ENCODE measurements at places on chromosomes 5 and 9.

GRCh38 chr5:124394700-124395245 lies 351.7 kb downstream of the ZNF608 start:
- DNase-seq, result no peak

DNA sequence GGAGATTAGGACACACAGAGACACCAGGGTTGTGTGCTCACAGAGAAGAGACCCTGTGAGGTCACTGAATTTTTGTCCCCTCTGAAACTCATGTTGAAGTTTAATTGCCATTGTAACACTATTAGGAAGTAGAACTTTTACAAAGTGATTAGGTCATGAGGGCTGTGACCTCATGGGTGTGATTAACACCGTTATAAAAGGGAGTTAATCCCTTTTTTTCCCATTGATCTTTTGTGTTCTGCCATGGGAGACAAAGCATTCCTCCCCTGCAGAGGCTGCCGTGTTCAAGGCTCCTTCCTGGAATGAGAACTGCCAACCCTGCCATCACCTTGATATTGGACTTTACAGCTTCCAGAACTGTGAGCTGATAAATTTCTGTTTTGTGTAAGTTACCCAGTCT lies 221.0 kb downstream of the ADCY2 start:
- DNase-seq, result no peak

DNA sequence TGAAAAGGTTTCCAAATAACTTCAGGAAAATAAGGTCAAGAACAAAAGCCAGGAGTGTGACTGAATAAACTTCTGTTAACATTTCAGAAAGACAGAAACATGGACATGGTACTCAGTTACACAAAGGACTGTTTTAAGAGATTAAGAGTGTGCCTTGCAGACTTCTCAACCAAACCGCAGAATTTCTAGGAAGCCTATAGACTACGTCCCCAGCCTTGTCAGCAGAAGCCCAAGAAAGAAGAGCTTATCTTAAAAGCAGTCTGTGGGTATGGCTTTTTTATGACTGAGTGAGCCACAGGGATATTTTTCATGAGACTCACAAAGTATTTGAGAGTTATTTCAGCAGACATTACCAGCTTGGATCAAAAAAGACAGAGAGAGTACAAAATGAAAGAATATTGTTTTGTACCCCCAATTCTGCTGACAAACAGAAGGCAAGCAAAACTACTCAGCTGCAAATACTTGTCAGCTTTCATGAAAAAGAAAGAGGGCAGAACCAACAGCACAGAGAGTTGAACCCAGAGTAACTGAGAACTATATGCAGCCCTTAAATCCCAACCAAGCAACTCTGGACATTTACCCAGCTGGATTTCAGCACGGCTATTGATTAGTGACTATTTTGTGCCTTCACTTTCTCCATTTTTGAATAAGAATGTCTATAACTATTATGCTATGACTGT lies 711.0 kb upstream of the CTNND2 start:
- DNase-seq, result no peak

GRCh38 chr9:19649336-19650041 lies 139.3 kb downstream of the SLC24A2 start:
- no peak for DNase-seq

DNA sequence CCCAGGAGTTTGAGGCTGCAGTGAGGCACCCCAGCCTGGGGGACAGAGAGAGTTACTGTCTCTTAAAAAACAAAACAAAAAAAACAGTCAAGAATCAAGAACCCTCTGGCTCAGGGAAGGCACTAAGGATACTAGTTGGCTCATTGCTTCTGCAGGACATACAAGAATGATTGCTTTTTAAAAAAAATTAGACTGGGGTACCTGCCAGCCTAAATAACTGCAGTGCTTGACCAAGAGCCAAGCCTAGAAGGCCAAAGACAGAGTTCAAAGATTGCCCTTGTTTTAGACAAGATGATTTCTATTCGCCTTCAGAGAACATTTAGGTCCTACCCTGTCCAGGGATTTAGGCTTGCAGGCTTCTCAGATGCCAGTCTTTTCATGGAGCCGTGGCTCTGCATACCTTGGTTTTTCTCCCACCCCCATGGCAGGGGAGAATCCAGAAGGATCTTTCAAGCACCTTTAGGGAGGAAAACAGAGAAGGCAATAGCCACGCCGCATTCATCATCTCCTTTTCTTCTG lies 93.7 kb upstream of the IL6ST start:
- no peak for DNase-seq

DNA sequence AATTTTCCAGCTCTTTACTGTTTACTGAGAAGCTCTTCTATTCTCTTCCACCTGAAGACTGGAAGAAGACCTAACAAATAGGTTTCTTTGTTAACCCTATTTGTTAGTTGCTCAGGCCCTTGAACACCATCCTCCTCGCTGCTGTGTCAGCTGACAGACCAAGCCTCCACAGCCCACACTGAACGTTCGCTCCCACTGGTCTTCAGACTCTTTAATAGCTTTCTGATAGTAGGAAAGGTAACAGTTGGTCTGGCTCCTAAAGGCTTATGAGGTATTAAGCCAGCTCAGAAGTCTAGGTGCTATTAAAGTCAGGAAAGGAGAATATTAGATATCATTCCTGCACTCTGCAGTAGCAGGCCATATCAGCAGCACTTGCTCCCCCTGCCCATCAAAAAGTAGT lies 23.3 kb upstream of the F2R start:
- no peak for DNase-seq

DNA sequence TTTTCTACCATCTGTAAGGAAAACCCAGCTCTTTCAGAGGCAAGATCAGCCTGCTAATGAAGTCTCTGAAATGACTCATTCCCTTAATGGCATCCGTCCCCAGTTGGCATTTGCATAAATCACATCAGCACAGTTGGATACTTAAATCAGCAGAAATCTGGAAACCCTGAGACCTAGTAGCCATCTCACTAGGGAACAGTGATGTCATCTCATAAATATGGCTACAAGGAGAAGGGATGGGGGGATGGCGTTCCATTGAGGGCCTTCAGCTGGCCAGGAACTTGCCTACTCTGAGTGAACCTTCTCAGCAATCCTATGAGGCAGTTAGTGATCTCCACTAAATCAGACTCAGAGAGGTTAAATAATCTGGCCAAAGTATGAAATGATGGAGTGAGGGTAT lies 81.8 kb downstream of the CMYA5 start:
- no peak for DNase-seq

GRCh38 chr5:171337210-171337569 lies 28.1 kb downstream of the TLX3 start:
- DNase-seq, result no peak

DNA sequence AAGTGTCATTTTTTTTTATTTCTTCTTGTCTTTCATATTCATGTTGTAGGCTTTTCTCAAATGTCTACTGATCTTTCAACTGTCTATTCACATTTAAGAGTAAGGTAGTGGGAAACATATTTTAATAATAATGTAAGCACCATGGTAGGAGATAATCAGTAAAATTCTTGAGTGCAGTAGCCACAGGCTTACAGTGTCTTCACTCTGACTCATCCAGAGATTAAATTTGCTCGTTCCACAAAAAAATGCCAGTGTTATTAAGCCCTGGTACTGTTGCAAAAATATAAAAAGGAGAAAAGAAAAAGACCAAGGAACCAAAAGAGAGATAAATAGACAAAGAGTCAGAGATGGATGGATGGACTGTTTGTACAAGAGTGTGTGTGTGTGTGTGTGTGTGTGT lies 43.0 kb downstream of the PARP8 start:
- no peak for DNase-seq

GRCh38 chr9:111838439-111838838 lies 43.7 kb upstream of the SHOC1 start:
- no peak for DNase-seq

- DNase-seq, result no peak
Measured at GRCh38 chr9:97755618-97756267, 58.6 kb upstream of the XPA start.

GRCh38 chr5:91706785-91707520 lies 323.8 kb upstream of the ARRDC3 start:
- no peak for DNase-seq

DNA sequence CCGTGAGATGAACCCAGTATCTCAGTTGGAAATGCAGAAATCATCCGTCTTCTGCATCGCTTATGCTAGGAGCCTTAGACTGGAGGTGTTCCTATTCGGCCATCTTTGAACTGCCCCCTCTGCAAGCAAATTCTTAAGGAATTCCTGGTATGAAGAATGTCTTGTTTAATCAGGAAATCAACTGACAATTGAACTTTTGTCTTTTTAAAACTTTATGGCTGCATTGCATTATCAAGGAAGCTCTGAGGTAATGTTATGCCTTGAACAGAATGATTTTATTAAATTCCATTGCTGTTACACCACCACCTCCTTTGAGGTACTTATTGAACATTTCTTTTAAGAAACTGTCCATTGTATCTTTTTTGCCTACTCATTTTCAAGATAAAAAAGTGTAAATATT lies 1915.7 kb upstream of the CDH9 start:
- DNase-seq, result no peak

DNA sequence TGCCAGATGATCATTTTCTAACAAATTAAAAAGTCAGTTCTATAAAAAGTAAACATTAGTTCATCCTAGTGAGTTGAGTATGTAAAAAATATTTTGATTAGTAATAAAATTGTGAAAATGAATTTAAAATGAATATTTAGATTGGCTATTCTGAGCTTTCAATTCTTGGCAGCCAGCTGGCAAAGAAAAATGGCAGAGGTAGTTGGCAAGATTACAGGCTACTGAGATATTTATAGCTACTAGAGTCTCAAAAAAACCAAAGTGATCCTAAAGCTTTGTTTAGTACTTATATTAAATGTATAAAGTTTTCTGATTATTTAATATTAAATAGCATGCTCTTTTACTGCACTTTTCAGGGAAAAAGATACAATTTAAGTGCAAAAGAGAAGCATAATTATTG lies 25.0 kb downstream of the SGTB start:
- no peak for DNase-seq

DNA sequence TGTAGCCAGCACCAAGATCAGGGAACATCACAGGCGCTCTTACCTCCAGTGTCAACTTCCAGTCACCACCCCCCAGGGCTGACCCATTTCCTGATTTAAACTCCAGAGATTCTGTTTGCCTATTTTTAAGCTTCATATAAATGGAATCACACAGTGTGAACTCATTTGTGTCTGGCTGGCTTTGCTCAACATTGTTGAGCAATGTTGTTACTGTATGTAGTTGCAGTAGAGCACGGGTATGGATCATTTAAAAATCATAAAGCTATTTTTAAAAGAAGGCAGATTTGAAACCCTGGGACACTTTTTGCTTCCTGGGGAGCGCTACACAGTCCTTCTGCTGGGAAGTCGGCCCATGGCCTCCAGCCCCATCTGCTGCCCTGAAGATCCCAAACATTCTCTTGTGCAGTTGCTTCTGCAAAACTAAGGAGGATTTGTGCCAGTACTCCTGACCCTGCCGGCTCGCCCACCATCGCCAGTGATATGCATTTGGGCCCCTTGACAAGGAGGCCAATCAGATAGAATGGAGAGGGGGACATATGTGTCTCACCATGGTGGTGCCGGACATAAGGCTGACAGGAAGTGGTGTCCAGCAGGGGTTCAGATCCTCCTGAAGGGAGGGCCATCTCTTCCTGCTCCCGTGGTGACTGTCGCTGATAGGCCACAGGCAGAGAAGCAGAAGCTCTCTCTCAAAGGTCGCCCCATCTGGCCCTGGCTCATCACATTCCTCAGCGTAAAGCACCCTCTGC lies 13.3 kb downstream of the DCANP1 start:
- DNase-seq, result no peak

DNA sequence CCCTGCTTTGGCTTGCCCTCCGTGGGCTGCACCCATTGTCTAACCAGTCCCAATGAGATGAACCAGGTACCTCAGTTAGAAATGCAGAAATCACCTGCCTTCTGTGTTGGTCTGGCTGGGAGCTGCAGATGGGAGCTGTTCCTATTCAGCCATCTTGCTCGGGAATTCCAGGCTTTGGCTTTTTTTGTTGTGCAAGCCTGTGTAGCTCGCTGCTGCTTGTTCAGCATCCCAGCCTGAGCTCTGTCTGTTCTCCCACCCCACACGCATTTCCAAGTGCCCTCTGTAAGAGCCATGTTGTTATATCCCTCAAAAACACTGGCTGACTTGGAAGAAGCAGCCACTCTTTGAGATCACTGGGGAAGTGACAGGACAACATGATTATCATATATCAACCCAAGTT lies 101.6 kb upstream of the DPYSL3 start:
- no peak for DNase-seq

- no peak for DNase-seq
Measured at GRCh38 chr9:122008559-122008958, 84.5 kb downstream of the TTLL11 start.

DNA sequence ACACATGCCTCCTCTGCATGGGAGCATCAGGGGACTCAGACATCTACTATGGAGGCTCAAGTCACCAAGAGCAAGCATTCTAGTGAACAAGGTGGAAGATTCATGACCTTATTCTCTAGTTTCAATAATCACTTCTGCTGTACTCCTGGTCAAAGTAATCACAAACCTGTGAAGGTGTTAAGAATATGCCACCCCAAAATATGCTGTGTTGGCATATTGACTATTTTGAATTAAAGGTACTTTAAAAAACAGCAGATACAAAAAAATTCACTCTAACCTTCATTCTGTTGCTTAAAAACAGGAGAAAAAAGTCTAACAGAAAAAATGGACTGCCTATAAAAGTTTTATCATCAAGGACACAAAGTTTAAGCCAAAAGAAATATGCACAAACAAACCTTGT lies 607.8 kb upstream of the TYRP1 start:
- DNase-seq, result no peak

DNA sequence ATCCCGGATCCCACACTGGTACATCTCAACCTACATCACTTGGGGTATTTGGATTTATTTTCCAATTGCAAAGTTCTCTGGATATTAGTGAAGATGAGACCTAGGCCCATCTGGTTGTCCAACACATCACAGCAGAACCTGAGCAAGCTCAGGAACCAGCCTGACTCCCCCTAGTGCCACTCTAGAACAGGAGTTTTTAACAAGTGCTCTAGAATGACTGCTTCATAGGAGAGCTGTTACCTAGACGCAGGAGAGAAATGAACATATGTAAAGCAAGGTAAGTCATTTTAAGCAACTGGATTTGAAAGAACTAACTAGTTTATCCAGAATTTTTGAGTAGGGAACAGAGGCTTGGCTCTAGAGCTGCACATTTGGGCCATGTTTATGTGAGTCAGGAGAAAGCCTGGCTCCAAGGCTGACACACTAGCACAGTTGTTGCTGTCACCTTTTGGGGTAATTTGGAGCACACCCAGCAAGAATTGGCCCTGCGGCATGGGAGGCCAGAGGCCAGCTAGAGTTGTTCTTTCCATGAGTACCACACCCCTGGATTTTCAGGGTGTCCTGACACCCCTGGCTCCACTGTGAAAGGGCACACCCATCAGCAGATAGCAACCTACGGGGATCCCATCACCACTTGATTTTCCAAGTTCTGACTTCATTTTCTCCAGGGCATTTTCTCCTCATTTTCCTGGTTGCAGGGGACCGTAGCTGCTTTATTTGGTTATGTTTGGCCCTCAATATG lies 110.9 kb upstream of the LPAR1 start:
- DNase-seq, result no peak
